ENCODE measurements at places on chromosomes 6 and 20.

GRCh38 chr6:167779129-167779992, 47.4 kb upstream of the AFDN start:
- no peak for DNase-seq

DNA sequence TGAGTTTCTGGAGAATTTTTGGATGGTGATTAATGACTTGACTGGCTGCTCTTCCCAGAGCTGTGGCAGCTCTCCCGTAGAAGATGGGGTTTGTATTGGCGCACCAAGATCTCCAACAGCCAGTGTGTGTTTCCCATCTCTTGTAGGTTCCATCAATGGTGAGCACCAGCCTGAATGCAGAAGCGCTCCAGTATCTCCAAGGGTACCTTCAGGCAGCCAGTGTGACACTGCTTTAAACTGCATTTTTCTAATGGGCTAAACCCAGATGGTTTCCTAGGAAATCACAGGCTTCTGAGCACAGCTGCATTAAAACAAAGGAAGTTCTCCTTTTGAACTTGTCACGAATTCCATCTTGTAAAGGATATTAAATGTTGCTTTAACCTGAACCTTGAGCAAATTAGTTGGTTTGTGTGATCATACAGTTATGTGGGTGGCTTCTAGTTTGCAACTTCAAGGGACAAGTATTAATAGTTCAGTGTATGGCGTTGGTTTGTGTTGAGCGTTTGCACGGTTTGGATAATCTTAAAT, 50.2 kb downstream of the CSE1L start:
- DNase-seq, result no peak

DNA sequence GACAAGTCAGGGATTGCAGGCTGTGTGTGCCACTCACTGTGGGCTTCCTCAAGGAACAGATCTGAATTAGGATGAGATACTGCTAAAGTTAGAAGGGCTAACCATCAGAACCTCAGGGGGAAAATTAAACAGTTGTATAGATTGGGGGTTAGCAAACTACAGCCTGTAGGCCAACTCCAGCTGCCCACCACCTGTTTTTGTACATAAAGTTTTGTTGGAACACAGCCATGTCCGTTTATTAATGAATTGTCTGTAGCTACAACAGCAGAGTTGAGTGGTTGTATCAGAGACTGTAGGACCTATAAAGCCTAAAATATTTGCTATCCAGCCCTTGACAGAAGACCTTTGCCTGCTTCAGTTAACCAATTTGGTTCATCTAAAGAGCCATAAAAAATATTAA, 127.2 kb upstream of the ECI2 start:
- no peak for DNase-seq

DNA sequence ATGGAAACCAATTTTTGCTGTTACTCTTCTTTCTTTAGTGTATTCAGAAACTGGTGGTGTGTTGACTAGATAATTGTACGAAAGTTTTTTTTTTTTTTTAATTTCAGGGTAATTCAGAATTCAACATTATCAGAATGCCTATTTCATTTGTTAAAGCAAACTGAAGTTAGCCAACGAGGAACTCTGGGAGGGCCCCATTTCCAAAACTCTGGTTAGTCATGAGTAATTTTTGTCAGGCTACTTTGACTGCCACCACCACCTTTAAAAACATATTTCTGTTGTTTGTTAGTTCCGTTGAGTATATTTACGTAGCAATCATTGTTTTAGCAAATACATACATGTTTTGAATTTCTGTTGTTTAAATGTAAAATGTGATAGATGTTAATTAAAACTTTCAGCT, 763 bp downstream of the ZKSCAN8 start:
- DNase-seq, result no peak

DNA sequence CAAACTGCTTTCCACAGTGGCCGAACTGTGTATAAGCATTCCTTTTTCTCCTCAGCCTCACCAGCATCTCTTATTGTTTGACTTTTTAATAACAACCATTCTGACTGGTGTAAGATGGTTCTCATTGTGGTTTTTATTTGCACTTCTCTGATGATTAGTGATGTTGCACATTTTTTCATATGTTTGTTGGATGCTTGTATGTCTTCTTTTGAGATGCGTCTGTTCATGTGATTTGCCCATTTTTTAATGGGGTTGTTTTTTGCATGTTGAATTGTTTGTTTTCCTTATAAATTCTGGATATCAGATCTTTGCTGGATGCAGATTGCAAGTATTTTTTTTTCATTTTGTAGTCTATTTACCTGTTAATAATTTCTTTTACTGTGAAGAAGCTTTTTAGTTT, 11.2 kb upstream of the ZSCAN12 start:
- no peak for DNase-seq

DNA sequence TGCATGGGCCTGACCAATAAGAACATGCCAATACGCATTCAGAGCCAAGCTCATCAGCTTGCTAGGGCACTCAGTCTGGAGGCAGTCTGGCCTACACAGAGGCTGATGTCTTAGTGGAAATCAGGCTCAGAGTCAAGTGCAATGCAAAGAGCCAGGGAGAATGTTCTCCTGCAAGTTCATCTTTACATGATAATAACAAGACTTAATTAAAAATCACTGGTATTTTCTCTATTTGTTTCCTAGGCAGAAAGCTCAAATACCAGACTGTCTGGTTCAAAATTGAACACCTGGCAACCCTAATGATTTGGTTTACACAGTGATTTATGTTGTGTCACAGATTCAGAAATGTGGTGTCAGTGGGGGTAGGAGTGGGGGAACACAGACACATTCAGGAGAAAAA, 689.3 kb upstream of the FLRT3 start:
- no peak for DNase-seq

DNA sequence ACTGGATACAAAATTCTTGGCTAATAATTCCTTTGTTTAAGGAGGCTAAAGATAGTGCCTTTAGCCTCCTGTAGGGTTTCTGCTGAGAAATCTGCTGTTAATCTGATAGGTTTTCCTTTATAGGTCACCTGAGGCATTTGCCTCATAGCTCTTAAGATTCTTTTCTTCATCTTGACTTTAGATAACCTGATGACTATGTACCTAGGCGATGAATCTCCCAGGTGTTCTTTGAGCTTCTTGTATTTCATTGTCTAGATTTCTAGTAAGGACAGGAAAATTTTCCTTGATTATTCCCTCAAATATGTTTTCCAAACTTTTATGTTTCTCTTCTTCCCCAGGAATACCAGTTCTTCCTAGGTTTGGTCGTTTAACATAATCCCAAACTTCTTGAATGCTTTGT, 479.4 kb upstream of the MAN1A1 start:
- DNase-seq, result no peak

- DNase-seq, result no peak
Measured at GRCh38 chr6:132719736-132720448, 6.0 kb upstream of the VNN1 start.

DNA sequence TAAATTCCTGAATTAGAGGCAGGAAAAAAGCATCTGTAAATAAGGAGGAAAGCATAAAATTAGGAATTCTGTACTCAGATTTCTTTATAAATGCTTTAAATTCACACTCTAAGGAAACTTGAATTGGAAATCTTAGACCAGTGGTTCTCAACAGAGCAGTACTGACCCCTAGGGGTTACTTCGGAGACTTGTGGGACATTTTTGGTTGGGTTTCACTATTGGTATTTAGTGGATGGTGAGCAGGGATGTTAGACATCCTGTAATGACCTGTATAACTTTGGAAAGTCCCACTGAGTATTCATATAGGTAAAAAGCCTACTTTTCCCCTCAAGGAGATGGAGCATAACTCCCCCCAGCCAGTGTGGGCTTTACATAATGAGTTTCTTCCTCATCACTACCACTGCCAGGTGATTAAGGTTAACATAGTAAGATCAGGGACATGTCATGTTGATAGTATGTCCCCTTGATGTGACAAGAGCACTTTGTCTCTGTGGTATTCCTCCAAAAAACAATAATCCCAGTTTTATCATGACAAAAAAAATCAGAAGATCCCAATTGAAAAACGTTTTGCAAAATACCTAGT, 31.0 kb downstream of the GLO1 start:
- DNase-seq, result peak; percentile 68

DNA sequence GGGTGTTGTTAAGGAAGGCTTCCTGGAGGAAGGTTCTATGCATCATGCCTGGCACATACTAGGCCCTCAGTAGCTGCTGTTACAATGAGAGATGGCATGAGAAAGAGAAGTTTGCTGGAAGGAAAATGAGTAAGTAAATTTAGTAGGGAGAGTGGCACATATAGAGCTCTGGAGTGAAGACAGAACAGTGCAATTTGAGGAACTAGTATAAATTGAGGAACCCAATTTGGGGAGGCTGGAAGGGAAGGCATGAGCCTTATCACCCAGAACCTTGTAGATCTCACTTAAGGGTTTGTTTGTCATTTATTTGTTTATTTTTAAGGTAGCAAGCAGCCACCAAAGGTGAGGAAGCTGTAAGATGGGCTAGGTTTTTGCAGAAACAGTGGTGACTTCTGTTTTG, 87.1 kb upstream of the SCGN start:
- DNase-seq, result no peak

DNA sequence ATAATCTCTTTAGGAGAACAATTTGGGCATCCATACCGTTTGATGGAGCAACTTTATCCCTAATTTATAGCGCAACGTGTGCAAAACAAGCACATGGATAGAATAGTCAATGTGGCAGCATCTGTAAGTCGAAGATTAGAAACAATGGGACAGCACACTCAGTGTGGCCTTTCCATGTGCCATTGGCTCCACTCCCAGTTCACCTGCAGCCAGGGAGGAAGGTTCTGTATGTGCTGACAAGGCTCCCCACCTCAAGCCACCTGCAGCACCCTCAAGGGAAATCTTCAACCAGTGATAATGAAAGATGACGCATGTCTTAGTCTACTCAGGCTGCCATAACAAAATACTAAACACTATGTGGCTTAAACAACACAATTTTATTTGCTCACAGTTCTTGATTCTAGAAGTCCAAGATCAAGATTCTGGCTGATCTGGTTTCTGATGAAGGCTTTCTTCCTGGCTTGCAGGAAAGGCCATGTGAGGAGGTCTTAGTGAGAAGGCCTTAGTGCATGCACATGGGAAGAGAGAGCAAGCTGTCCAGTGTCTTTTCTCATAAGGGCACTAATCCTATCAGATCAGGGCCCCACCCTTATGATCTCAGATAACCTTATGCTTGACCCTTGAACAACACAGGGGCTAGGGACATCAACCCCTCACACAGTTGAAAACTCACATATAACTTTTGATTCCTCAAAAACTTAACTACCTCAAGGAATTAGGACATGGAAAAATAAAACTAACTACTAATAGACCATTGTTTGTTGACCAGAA, 34.9 kb upstream of the SHLD1 start:
- peak; percentile 13 for DNase-seq

DNA sequence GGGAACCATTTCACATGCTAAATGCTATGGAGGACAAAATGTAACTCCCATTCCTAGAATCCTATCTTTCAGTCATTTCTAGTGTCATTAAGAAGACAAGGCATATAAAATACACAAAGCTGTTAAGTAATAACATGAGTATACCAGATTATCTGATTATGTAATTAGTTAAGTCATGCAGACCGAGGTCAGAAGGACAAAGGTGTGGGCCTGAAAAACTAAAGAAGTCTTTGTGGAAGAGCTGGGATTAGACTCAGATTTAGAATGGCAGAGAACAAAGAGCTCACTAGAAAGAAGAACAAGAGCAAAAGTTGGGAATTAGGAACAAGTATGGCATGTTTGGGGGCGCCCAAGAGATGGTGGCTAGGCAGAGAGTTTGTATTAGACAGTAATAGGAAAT, 37.0 kb downstream of the EFHC1 start:
- no peak for DNase-seq

DNA sequence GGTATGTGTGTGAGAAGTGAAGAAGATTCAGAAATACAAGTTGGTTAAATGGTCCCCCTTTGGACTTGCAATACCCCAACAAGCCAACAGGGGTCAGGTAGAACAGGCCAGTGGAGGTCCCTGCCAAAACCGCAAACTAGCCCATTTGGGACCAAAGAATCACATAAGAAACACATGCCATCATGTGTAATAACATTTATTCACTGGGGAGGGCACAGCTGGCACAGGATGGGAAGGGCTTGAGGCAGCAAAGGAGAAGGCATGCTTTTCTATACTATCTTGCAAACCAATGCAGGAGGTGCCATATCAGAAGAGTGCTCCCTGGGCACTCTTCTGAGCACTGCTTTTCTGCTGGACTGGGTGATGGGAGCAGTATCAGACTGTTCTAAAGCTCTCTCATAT, 116.1 kb upstream of the TRAF3IP2 start:
- DNase-seq, result peak; percentile 68

DNA sequence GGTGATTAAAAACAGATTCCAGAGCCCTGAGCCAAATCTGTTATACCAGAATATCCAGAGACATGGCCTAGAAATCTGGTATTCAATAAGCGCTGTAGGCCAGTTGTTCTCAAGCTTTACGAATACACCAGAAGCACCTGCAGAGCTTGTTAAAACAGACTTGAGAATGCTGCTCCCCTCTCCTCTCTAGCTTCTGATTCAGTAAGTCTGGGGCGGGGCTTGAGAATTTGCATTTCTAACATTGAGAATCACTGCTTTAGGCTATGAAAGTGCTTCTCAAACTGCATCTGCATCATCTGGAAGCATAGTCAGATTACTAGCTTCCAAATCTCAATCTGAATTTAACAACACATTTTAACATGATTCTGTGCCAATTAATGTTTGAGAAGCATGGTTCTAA, 20.5 kb upstream of the MAN1A1 start:
- DNase-seq, result no peak

GRCh38 chr6:168703990-168704389, 263.0 kb downstream of the SMOC2 start:
- DNase-seq, result no peak

GRCh38 chr20:63673951-63674350, 15.8 kb downstream of the RTEL1 start:
- DNase-seq, result no peak

DNA sequence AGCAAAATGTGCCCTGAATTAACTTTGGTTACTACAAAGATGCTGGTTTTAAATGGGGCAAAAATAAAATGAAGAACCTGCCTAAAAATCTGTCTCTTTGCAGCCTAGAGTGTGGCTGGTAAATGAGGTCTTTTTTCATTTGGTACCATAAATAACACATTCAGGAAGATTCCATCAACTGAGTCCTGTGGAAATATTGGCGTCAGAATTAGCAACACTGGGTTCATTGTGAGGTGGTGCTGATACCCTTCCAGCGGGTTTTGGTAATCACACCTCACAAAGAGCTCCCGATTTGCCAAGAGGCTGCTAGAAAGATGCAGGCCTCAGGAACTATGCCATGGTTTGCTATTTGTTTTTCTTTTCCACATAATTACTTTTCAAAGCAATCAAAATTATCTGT, 55.3 kb downstream of the FAM50B start:
- no peak for DNase-seq

GRCh38 chr6:32462609-32463008, 22.9 kb downstream of the HLA-DRA start:
- DNase-seq, result no peak

GRCh38 chr6:25889877-25890853, 16.1 kb upstream of the SLC17A3 start:
- DNase-seq, result peak; percentile 45

- DNase-seq, result peak; percentile 21
Measured at GRCh38 chr6:49462071-49462470, 982 bp downstream of the MMUT start.

GRCh38 chr6:24926192-24926591, 9.6 kb downstream of the RIPOR2 start:
- peak; percentile 52 for DNase-seq

GRCh38 chr6:148379966-148380713, 37.5 kb downstream of the SASH1 start:
- no peak for DNase-seq
